ENCODE measurements at places on chromosomes 13 and 19.
A peak's percentile ranks its signal among the peaks of the same experiment; 100 is the strongest.

DNA sequence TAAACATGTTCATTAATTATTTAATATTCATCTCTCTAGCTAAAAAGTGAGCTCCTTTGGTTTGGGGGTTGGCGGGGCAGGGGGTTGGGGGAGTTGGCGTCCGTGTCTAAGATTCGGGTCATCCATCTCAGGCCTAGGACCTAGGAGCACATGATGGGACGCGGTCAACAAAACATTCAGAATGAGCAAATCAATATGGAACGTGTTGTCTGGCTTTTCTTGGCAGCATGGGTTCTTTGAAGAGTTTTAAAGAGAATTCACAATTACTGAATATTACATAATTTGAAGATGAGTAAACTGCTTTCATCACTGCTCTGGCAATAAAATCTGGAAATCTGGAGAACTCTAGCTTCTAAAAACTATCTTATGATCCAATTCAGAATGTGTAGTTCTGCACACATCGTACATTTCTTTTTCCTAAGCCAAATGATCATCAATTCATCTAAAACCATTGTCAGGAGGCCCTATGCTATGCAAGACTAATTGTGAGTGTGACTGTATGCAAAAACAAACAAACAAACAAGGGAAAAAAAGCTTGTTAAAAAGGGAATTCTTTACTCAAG, 5.4 kb upstream of the ARGLU1 start:
- DNase-seq = no peak
- H3K27ac ChIP-seq = no peak overlapping the region
- H3K4me3 ChIP-seq = no peak overlapping the region
- H3K4me1 ChIP-seq = peaks cover 6% of the 10 kb centered on the region
- H3K27me3 ChIP-seq = no peaks in the 10 kb centered on the region

DNA sequence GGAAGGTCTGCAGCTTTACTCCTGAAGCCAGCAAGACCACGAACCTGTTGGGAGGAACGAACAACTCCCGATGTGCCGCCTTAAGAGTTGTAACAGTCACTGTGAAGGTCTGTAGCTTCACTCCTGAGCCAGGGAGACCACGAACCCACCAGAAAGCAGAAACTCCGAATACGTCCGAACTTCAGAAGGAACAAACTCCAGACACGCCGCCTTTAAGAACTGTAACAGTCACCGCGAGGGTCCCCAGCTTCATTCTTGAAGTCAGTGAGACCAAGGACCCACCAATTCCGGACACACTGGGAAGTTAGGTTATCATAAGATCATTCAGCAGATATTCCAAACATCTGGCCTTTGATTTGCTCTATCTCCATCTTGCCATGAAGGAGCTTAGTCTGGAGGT, 1623.0 kb downstream of the SLITRK1 start:
- no peaks in the 10 kb centered on the region for H3K4me1 ChIP-seq
- no peaks in the 10 kb centered on the region for H3K36me3 ChIP-seq
- no peak overlapping the region for H3K4me3 ChIP-seq
- H3K27me3 ChIP-seq = no peaks in the 10 kb centered on the region

DNA sequence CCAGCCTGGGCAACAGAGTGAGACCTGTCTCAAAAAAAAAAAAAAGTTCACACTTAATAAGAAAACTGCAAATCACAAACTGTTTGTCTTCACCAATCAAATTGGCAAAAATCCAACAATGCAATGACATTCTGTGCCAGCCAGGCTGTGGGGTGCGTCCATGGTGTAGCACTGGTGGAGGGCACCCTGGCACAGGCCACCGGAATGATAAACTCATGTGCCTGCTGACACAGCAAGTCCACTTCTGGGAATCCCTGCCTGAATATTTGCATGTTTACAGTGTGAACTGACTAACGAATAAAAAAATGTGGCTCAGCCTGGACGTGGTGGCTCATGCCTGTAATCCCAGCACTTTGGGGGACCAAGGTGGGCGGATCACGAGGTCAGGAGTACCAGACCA, 1.6 kb upstream of the LRRC25 start:
- peaks cover 19% of the 10 kb centered on the region for H3K27me3 ChIP-seq
- H3K4me3 ChIP-seq = no peak overlapping the region
- H3K27ac ChIP-seq = no peak overlapping the region
- no peak for DNase-seq

GRCh38 chr19:4531562-4532165, 3.4 kb downstream of the PLIN5 start:
- no peak overlapping the region for H3K4me3 ChIP-seq
- peaks cover 12% of the 10 kb centered on the region for H3K27me3 ChIP-seq
- H3K27ac ChIP-seq = no peak overlapping the region
- H3K4me1 ChIP-seq = peaks cover 2% of the 10 kb centered on the region
- DNase-seq = no peak

DNA sequence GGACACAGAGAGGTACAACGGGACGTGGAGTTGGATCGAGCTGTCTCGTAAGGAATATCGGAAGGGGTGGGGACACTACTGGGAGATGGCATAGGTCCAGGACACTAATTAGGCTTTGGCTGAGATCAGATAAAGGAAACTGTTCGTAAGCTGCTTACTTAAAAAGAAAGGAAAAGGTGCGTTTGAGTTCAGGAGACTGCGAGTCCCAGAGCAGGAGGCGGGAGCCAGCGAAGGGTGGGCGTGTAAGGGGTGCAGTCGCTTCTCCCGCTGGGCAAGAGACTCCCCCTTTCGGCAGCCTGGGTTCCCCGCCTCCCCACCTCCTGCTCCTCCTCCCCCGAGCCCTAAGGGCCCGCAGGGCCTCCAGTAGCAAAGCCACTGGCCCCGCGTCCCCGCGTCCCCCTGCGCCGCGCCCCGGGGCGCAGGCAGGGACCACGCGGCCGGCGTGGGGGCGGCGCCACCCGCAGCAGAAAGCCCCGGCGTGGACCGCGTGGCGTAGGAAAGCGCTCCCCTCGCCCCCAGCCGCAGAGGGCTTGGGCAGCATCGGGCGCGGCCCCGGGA, 547 bp downstream of the ABCC4 start:
- H3K4me3 ChIP-seq = peak overlapping the region; percentile 89
- peaks cover 14% of the 10 kb centered on the region for H3K27me3 ChIP-seq
- H3K4me1 ChIP-seq = peaks cover 19% of the 10 kb centered on the region
- H3K27ac ChIP-seq = peak overlapping the region; percentile 74

- no peak overlapping the region for H3K4me3 ChIP-seq
- H3K36me3 ChIP-seq = no peaks in the 10 kb centered on the region
These were observed 72.4 kb upstream of the USPL1 start for GRCh38 chr13:30545320-30545719.

DNA sequence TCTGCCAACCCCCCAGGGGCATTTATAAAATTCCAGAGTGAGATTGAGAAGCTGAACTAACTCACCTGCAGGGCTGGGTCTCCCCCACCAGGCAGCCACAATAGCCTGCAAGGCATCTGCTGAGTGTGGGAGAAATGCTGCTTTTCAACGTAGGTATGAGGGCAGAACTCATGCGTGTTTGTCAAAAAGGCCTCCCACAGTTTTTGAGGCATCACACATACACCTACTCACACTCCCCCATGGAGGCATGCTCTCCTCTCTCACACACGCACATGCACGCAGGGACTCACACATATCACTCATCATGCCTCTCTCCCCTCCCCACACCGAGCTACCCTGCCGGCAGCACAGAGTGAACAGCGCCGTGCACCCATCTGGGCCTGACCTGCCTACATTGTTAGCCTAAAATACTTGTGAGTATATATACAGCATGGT, 390.5 kb downstream of the FGF9 start:
- DNase-seq = peak; percentile 45
- H3K4me1 ChIP-seq = peaks cover 39% of the 10 kb centered on the region
- H3K4me3 ChIP-seq = peak overlapping the region; percentile 68

Measured in activated naive CD8-positive, alpha-beta T cell treated with anti-CD3 and anti-CD28 coated beads, Interleukin-2, amount 10 ng/mL, durations not matched to agents 7 days and 5 days (primary cell).